ENCODE measurements at places on chromosomes 6 and 20.

- DNase-seq = no peak
These were observed 199.5 kb upstream of the ASCC3 start for GRCh38 chr6:101080597-101080996.

GRCh38 chr20:60271597-60271996 is 313.4 kb downstream of the CDH26 start:
- DNase-seq = no peak

DNA sequence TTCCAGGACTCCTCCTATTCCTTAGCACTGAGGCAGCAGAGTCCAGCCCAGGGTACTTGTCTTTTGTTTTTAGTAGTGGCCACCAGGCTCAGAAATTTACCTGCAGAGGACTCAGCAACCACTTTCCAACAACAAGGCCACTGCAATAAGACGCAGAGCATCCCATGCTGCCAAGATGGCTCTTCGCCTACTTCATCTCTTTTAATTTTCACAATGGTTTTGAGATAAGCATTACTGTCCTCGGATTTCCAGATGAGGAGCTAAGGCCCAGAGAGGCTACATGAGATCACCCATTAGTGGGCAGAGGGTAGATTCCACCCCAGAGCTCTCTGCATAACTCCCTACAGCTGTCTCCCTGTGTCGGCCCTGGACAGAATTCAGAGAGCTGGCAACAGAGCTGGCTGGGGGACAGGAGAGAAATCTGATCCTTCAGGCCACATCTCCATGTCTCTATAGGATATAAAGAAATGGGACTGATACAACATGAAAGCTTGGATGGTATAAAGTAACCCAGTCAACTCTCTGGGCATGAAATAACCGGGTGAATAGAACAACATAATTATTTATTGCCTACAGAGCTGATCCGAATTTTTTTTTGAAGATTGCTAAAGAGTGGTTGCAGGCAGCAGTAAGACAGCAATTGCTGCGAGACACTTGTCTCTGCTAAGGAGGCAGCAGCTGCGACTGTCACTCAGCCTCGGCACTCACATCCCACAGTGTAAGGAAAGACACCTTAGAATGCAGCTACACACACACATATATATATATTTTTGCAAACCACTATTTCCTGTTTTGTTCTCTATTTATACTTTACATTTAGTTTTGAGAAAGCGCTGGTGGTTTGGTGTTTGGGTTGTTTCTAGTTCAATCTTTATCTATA is 37.2 kb downstream of the SCML4 start:
- DNase-seq = no peak

DNA sequence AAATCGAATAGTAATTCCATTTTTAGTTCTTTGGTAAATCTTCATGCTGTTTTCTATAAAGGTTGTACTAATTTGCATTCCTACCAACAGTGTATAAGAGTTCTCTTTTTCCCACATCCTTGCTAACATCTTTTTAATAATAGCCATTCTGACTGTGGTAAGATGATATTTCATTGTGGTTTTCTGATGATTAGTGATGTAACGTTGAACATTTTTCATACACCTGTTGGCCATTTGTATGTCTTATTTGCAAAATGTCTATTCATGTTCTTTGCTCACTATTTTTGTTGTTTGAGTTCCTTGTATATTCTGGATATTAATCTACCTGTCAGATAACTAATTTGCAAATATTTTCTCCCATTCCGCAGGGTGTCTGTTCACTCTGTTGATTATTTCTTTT is 64.5 kb downstream of the LIN28B start:
- no peak for DNase-seq

DNA sequence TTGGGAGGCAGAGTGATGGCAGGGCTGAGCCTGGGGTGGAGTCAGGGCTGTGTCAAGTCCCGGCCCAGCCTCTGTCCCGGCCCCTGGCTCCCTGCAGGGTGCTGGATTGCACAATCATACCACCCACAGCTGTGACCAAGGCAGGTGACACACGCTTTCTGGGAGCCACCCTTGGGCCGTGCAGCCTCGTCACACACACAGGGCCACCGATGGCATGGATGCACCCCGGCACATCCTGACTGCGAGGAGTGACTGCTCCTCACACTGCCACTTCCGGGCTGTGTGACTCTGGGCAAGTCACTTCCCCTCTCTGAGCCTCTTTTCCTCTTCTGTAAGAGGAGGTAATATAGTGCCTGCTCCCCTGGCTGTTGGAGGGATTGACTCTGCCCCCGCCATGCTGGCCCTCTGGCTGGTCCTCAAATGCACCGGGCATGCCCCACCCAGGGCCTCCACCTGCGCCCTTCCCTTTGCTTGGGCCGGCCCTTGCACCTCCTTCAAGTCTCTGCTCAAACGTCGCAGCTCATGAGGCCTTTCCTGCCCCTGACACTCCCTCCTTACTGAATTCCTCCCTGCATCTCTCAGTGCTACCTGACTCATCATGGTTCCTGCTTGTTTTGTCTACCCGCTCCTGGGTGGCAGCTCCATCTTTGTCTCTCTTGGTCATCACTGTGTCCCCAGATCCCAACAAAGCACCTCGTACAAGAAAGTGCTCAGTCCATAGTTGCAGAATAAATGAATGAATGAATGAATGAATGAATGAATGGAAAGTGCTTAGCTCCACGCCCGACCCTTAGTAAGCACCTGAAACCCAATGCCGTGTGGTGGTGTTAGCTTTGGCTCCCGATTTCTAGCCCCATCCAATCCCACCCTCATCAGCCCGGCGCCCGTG is 93.5 kb downstream of the CEBPB start:
- DNase-seq = no peak

GRCh38 chr6:163427498-163428254 is 13.2 kb downstream of the QKI start:
- DNase-seq = no peak

GRCh38 chr6:31795616-31796298 is at the start of gene VARS1:
TSS of gene VARS1 (minus strand) at chr6:31795752. CDS start at chr6:31795217, 535 bp downstream.
- peak; percentile 52 for DNase-seq

DNA sequence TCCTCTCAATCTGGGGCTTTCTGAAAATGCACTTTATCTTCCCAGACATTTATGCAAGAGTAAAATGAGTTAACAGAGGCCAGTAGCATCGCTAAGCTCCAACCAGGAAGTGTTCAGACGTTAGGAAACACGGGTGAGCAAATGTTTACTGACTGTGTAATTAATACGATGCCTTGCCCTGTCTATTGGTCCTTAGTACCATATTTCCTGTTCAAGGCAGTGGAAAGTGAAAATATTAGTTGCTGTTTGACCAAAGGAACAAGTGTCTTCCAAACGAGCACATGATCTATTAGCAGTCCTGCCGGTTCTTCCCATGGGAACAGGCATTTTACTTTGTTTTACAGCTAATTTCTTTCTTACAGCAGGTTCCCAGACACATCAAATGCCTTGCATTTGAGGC is 311.1 kb upstream of the JAG1 start:
- DNase-seq = no peak

- DNase-seq = no peak
These were observed 23.3 kb downstream of the EDN1 start for GRCh38 chr6:12313306-12313991.

DNA sequence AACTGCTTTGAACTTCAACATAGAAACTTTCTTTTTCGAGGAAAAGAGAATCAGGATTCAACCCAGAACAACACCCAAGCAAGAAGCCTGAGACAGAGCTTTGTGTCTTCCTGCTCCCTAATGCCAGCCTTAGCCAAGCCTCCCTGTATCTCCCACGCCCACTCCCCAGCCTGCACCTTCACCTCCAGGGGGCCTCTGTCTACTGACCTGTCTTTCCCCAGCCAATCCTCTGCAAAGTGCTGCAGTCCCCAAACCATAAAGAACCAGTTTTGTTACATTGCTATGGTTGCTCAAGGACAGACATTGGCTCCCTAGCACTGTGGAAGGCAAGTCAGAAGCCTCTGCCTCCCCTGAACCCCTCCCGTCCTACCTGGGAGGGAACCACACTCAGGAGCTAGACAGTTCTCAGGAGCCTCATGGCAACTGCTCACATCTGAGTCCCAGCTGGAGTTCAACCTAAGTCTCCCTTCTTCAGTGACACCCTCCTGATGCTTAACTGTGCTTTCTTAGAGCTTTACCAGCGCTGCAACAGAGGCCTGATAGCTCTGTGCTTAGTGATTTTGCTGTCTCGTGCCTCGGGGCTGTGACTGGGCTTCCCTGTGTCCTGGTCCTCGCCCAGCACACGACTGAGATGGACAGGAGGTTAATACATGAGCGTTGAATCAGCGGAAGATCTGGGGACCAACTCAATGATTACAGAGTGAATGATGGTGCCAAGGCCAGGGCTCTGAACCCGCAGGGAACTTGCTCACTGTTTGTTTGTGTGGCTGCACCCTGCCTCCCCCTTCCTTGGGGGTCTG is 101.5 kb upstream of the DUSP22 start:
- DNase-seq = no peak

DNA sequence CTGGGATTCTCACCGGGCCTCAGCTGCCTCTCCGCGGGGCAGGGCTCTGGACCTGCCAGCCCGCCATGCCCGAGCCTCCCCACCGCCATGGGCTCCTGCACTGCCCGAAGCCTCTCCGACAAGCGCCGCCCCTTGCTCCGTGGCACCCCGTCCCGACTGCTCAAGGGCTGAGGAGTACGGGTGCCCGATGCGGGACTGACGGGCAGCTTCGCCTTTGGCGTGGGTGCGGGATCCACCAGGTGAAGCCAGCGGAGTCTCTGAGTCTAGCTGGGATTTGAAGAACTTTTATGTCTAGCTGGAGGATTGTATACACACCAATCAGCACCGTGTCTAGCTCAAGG is 5.3 kb upstream of the RANBP9 start:
- DNase-seq = no peak

- no peak for DNase-seq
These were observed 133.2 kb downstream of the SNX5 start for GRCh38 chr20:17835240-17835933.

- no peak for DNase-seq
These were observed 6.1 kb downstream of the DNPH1 start for GRCh38 chr6:43223175-43223574.

GRCh38 chr20:48892049-48892470 is 29.5 kb upstream of the ARFGEF2 start:
- DNase-seq = no peak

DNA sequence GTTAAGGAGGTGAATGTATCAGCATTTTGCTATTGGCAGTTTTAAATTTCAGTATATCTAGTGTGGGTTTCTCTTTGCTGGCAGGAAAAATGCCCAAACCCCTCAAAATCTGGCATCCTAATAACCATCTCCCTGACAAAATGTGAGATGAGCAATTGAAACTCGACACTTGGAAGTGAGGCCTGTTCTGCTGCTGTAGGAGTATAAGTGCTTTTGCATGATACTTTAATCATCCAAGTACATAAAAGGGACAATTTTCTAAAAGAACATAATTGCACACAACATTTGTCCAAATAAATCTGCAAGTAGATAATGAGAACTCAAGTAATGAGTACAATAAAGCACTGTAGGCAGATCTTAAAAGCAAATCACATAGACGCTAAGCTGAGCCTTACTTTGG is 36.5 kb downstream of the LAMP5 start:
- no peak for DNase-seq

DNA sequence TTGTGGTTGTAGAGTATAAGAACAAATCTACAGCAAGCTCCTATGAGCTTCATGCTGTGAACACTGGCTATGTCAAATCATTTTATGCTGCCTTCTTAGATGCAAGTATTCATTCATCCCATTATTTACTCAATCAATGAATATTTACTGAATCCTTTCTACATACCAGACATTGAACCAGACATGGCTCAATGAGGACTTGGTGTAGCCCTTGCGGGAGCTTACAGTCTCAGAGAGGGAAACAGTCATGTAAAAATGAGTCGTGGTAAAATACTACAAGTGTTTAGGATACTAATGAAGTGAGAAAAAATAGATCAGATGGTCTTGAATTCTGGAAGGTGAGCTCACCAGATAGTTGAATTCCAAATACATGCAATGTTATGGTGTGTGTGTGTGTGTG is 44.8 kb upstream of the ENPP1 start:
- DNase-seq = no peak

DNA sequence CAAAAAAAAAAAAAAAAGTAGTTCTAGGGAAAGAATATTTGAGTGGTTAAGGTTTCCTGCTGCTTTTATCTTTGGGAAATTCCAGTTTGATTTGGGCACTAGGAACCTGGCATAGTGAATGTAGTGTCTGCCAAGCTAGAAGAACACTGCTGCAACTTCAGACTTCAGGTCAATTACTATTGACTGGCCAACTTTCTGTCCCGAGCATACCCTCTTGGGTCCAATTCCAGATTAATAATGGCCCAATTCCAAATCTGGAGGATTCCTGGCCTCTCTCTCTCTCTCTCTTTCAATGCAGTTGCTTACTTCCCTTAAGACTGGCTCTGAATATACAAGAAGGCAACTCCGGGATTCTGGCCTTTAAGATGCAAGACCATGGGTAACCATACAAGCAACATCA is 74.9 kb downstream of the ANKEF1 start:
- DNase-seq = no peak

DNA sequence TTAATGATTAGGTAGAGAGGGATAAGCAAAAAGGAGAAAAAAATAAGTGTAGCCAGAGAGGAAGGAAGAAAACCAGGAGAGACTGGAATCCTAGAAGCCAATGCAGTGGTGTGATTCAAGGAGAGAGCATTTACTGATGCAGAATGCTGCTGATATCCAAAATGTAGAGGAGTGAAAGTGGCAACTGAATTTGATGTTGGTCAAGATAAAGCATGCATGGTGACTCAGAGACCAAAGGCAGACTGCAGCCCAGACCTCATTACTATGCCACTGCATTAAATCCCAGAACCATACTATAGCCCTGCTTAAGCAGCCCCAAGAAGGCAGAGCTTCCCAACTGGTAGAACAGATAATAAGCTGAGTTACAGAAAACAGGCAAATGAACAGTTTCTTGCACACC is 15.8 kb downstream of the KLHL32 start:
- no peak for DNase-seq

DNA sequence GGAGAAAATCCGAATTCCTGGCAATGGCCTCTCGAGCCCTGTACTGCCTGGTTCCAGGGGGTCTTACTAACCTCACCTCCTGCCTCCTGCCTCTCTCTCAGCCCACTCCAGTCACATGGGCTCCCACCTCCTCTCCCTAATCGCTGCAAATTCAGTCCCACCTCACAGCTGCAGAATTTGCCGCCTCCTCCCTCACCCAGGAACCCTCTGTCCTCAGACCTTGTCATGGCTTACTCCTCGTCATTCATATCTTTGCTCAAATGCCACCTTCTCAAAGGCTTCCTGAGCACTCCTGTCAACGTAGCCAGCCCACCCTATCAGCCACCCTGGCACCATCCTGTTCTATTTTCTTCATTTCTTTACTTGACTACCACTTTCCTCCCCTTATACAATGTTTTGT is 89.0 kb downstream of the SLC2A10 start:
- DNase-seq = no peak

DNA sequence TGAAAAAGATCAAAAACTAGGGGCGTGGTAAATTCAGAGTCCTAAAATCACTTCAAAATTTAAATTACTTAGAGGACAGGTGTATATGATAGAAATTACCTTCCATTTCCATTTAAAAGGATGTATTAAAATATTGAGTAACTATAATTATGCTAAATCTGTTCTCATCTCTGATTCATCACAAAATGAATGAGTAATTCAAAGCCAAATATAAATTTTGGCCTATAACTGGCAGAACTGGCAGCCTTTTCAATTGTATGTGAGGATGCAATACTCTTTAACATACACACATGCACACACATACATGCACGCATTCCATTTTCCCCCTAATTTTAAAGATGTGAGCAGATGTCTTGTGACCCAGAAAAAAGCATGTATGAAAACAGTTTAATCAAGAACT is 194.6 kb downstream of the EPM2A start:
- DNase-seq = no peak

- no peak for DNase-seq
These were observed 771.2 kb upstream of the GJE1 start for GRCh38 chr6:141361559-141361958.

Data from amygdala (tissue), 56 donors.